ENCODE measurements at places on chromosomes 11 and 22.
A peak's percentile ranks its signal among the peaks of the same experiment; 100 is the strongest.

DNA sequence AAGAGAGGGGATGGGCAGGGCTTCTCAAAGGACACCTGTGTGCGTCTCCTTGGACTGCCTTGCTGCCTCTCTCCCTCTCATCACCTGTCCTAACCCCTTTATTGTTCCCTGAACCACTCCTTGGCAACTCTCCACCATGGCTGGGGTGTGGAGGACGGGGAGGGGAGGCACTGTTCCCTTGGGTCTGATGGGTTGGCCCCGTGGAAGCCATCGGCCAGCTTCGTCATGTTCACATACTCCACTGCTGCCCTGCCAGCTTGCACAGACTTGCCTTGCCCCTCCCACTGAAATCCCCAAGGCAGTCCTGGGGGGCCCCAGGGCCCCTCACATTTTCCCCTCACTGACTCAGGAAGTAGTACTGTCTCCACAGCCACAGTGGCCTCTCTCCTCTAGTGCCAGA lies 36.1 kb upstream of the LRRC32 start:
- DNase-seq, result no peak

DNA sequence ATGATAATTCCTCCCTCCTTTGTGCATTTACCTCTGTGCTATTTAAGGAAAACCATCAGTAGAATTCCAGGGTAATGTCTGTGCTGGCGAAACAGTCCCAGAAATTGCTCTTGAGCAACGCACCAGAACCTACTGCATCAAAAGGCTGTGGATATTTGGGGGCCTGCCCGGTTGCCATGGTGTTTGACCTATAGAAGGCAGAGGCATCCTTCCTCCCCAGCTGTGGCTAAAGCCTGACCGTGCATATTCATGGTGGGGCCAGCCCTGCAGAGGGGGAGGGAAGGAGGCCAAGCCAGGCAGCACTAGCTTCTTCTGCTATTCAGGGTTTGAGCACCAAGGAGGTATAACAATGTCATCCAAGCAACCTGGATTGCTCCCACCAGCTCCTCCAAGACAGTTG lies 215.0 kb upstream of the E2F8 start:
- no peak for DNase-seq

DNA sequence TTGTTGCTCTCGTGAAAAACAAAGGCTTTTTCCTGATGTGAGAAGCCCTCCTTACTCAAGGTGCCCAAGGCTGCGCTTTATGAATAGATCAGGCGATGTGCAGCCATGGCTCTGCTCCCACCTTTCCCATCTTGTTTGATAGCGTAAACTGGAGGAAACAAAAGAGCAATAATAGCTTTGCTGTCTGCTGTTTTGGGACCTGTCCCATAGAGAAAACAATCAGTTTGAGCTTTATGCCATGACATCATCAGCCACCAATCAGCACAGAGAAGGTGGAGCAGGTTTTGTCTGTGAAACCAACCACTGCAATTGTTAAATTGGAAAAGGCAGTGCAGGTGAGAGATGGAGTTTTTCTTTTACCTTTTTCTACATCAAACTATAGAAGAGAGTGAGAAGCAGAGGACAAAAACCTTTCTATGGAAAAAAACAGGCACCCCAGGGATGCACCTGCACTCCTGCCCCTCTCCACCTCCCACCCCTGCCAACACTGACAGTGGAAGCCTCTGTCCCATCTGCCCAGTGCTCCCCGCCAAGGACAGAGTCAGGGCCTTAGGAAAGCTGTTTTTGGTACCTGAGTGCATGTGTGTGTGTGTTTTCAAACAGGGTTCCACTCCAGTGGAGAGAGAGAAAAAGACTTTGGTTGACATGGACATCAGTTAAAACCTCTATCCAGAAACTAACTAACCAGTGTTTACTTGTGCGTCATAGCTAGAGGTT lies 80.7 kb downstream of the MICAL3 start:
- no peak for DNase-seq

DNA sequence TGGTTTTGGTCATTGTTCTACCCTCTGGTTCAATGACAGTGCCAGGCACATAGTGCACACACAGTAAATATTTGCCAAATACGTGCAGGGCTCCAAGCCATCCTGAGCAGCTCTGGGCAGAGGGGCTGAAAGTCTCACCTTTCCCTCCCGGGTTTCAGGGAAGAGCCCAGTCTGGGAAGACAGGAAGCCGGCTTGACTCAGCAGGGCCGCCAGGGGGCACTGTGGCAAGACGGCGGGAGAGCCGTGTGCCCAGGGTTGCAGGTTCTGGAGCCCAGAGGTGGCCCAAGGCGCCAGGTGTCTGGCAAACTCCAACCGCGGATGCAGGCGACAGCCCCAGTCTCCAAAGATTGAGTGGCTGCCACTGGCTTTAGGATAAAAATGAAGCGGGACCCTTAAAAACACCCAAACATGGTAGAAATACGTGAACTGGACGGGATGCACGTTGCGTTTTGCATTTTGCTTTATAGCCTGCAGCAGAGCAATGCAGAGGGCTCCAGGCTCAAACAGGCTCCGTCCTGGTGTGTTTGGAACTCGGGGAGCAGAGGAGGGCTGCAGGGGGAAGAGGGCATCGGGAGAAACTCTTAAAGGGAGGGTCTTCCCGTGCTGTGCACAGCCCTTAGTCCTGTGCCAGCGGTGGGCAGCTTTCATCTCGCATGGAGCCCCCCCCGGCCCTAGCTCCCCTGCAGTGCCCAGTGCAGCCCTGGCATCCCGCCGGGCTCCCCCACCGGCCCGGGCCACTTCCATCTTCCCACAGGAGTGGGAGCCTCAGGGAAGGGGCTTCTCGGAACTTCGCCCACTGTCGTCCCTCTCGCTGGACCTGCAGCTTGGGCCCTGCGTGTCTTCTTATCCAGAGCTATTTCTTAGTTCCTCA lies 10.7 kb downstream of the KRTAP5-5 start:
- peak; percentile 20 for DNase-seq

DNA sequence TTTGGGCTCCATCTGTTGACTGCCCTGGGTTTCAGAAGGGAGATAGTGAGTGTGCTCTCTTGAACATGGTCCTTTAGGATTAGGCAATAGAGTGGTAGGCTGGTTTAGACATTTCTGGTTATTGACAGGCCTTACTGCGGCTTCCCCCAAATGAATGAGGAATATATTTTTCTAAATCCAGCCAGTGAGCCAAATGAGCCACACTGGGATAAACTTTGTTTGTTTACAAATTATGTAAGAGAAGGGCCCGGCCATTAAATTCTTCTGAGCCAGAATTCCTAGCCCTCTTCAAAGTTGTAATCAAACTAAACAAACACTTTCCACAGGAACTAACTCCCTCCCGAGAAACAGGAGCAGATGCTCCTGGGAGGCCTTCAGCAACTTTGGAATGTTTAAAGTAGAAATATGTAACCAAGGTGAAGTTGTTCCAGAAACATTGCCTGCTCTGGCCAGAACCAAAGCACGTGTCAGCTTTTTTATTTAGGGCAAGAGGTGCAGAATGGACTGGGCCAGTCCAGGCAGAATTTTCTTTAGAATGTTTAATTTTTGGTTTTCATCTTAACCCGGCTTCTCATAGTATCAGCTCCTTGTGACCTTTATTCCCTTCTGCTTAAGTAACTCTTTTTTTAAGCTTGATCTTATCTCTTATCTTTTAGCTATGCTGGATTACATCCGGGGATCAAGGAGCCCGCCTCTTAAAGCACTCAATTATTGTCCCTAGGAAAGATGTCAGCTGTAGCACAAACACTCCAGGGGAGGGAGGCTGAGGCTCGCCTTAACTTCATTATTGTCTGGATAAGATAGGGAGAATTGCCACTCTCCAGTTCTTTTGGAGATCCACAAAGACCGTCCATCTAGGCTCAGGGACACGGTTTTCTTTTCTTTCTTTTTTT lies 28.7 kb downstream of the ZNRF3 start:
- no peak for DNase-seq

- DNase-seq, result peak; percentile 79
Measured at GRCh38 chr22:25057013-25057881, 104.7 kb downstream of the KIAA1671 start.

GRCh38 chr11:78767027-78767932 lies 192.6 kb upstream of the NARS2 start:
- DNase-seq, result no peak

DNA sequence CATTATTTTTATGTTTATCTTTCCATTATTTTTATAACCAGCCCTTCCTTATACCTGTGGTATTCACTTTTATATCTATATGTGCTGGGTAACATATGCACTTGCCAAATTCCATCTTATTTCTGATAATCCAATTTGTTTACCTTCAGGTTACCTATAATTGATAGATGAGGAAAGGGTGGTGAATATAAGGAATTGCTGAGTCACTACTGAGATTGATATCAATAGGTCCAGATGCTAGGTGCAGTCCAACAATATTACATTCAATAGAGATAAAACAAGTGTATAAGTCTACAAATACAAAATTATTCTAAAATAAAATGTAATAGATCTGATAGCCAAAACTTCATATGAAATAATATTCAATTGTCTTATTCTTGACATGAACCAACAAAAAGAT lies 759.0 kb upstream of the CCDC90B start:
- DNase-seq, result no peak

DNA sequence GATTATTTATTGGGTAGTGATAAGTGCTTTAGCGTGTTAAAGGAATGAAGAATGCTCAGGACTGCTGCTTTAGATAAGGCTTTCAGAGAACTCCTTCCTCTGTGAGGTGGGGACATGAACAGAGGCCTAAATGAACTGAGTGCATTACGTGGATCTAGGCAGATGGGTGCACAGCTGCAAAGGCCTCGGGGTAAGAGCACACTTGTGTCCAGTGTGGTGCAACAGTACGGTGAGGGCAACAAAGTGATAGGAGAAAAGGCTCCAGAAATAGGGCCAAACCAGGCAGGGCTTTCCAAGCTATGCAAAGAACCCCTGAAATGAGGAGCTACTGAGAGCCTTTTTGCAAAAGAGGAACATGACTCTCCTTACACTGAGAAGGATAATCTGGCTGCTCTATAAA lies 45.3 kb upstream of the ARHGAP32 start:
- no peak for DNase-seq

- no peak for DNase-seq
Measured at GRCh38 chr11:19829109-19829837, 116.6 kb downstream of the NAV2 start.

DNA sequence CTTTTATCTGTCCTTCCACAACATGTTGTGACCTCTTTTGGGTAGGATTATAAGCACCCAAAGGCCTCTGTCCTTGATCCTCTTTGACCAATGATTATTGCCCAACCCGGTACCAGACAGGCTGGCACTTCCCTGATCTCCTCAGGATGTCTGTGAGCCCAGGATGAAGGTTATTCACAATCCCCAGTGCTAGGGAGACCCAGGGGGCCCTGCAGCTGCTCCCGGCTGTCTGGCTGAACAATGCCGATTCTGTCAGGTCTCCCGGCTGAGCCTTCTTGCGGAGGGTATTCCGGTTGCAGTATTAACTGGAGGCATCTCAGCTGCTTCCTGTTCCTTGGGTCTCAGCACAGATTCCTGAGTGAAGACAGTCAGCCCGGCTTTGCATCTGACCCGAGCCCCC lies 71.2 kb upstream of the CDON start:
- DNase-seq, result no peak

GRCh38 chr11:59771605-59772004 lies 16.4 kb downstream of the STX3 start:
- DNase-seq, result no peak

DNA sequence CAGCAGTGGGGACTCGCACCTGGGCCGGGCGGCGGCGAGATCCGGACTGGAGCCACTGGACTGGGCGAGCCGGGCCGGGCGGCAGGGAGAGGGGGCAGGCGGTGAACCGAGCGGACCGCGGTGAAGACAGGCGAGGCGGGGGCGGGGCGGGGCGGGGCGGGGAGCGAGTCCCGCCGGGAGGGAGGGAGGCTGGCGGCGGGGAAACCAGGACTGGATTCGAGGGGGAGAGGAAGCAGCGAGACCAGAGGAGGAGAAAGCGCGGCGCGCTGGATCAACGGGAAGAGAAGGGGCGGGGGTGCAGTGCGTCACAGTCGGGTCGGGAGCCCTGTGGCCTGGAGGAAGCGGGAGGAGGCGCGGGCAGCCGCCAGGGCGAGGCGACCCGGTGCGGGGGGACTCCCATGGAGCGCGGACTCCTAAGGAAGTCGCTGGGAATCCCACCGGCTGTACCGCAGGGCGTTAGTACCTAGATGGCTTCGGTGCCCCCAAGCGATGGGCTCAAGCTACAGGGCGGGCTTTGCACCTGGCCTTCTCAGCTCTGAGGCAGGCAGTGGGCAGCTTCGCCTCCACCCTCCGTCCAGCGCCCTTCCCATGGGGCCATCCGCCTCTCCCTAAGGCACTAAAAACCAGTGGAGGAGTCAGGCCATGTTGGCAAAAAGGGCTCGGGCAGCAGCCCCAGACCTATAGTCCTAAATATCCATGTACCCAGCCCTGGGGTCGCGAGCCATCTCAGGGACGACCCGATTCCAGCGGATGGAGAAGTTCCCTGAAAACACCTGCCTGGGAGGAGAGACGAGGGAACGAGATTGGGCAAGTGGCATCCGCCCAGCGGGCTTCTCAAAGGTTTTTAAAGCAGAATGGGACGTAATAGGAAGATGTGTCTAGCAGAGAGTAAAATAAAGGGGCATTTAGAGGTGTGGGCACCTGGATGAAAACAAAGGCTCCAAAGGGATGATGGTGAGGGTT lies at the start of gene TMEM121B:
TSS of gene TMEM121B (minus strand) at position 128 of the 963 bp plus-strand sequence. CDS start 233 bp downstream, outside the sequence.
- no peak for DNase-seq

- no peak for DNase-seq
Measured at GRCh38 chr11:130050257-130050656, 19.4 kb upstream of the APLP2 start.

DNA sequence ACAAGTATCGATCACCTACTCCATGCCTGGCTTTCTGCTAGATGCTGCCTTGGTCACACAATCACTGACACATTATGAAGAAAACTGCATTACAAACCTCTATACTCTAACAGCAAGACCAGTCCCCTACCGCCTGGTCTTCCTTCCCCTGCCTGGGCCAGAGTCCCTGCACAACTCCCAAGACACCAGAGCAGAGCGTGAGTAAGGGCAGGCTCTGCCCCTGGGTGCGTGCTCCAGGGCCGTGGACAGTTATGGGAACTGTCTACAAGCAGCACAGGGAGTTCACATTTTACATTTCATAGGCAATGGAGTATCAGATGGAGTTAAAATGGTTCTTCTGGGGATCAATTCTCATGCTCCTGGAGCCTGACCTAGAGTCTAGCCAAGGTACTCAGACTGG lies 6.5 kb downstream of the FZD4 start:
- no peak for DNase-seq

All from activated T-cell treated with anti-CD3 and anti-CD28 coated beads for 48 hours (primary cell).